Stimulated activated CD4-positive, alpha-beta T cell treated with anti-CD3 and anti-CD28 coated beads, Interleukin-4, amount 100 ng/mL, for 1 hour (primary cell): ENCODE measurements at places on chromosomes 7 and 10.

GRCh38 chr10:102770108-102770482 is 26.3 kb downstream of the WBP1L start:
- no peak for DNase-seq

GRCh38 chr7:139099172-139099947 is 10.2 kb downstream of the ZC3HAV1 start:
- DNase-seq, result no peak

DNA sequence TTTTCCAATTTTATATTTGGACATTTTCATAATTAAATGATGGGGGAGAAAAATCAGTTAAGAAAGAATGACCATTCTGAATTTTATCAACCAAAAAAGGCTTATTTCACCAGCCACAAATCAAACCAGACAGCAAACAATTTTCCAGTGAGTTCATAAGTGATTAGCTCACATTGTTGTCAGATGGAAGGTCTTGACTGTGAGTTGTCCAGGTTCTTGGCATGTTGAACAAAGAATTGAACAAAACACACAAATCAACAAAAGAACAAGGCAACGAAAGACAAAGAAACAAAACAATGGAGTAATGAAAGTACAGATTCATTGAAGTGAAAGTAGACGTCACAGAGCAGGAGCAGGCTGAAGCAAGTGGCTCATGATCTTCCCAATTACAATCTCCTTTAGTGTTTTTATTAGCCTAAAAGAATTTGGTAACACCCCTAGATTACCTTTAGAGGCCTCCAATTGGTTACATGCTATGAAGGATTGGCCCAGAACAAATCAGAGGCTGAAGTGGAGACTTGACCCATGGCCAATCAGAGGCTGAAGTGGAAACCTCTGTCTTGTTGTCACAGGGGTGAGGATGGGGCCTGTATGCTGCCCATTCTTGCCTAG is 248.7 kb downstream of the NEBL start:
- no peak for DNase-seq

- no peak for DNase-seq
These were observed 56.5 kb downstream of the RBM17 start for GRCh38 chr10:6145166-6145987.

GRCh38 chr7:51019191-51019844 is 236.6 kb upstream of the GRB10 start:
- DNase-seq, result no peak
